CD4-positive, alpha-beta T cell treated with Interleukin-2 at 100 ng/mL for 4 hours (primary cell): ENCODE measurements at places on chromosomes 7 and 10.

DNA sequence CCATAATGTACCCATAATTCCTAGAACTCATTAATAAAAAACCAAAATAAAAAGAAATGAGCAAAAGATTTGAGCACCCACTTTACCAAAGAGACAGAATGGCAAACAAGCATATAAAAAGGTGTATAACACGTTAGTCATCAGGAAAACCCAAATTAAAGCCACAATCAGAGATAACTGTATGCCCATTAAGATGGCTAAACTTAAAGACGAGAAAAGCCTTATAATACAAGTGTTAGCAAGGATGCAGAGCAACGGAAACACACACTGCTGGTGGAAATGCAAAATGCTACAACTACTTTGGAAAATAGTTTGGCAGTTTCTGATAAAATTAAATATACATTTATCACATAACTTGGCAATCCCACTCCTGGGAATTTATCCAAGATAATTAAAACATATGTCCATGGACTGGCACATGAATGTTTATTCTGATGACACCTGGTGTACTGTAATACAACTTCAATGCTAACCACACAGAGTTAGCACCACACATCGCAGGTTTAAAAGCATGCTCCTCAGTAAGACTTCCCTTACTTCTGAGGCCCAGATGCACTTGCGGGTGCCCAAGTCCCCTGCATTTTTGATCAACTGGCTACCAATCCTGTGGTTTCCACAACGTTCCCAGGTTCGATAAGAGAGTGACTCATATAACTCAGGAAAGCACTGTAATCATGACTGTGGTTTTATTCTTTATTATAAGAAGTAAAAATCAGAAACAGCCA lies 158.6 kb downstream of the SNX13 start:
- no peak for DNase-seq

DNA sequence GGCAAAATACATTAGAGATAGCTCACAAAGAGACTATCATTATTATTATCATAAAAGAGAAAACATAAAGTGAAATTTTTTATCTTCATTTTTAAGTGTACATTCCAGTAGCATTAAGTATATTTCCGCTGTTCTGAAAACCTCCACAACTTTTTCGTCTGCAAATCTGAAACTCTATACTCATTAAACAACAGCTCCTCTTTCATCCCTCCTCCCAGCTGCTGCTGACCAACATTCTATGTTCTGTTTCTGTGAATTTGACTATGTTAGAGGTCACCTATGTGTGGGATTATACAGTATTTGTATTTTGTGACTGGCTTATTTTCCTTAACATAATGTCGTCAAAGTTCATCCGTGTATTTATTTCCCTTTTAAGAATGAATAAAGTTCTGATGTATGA lies 429.3 kb upstream of the TPK1 start:
- DNase-seq: no peak

DNA sequence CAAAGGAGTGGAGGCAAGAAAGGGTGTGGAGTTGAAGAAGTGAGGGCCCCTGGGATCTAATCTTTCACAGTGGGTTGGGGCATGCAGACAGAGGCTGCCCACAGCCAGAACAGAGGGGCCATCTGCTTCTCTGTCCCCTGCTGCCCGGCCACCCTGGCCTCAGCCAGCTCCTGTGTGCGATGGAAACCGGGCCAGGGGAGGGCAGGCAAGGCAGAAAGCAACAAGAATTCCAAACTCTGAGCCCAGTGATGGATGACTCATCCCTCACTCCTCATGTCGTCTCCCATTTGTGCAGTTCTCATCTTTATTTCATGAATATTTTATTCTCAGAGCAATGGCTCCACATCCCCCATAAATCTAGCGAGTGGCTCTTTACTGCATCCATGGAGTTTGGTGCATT lies 757.1 kb downstream of the GRID1 start:
- DNase-seq: no peak

DNA sequence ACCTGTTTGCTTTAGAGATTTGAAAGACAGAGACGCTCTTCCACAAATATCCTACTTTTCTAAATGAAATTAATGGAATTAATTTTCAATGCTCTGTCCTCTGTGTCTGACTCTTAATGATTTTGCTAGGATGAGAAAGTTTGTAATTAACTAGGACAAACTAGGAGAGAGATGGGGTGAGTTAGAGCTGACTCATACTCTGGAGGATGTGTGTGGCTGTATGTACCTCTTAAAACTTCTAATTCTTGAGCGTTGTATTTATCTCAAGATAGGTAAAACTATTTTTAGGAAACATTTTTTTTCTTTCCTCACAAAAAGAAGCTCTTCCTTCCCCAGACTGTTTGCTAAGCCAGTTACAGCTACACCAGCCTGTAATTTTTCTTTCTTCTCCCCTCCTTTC lies 178.8 kb upstream of the ANKRD30A start:
- DNase-seq: no peak

- DNase-seq: no peak
Observed at GRCh38 chr10:96410296-96410695, 51.5 kb upstream of the OPALIN start.

GRCh38 chr10:26809973-26810372 lies 50.8 kb downstream of the ABI1 start:
- DNase-seq: no peak

DNA sequence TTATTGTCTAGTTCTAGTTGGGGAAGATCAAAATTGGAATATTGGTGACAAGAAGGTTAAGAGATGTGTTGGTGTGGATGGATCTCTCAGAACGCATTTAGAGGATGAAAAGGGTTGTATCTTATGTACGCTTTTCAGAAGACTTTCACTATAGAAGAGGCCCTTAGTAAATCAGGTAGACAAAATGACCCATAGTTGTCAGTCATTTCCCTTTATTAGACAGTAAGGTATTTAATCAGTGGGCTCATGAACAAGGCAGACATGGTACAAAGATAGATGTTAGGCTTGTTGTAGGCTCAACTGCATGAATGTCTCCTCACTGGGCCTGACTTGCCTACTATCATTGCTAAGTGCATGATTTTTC lies 359.2 kb downstream of the PHF14 start:
- DNase-seq: no peak

DNA sequence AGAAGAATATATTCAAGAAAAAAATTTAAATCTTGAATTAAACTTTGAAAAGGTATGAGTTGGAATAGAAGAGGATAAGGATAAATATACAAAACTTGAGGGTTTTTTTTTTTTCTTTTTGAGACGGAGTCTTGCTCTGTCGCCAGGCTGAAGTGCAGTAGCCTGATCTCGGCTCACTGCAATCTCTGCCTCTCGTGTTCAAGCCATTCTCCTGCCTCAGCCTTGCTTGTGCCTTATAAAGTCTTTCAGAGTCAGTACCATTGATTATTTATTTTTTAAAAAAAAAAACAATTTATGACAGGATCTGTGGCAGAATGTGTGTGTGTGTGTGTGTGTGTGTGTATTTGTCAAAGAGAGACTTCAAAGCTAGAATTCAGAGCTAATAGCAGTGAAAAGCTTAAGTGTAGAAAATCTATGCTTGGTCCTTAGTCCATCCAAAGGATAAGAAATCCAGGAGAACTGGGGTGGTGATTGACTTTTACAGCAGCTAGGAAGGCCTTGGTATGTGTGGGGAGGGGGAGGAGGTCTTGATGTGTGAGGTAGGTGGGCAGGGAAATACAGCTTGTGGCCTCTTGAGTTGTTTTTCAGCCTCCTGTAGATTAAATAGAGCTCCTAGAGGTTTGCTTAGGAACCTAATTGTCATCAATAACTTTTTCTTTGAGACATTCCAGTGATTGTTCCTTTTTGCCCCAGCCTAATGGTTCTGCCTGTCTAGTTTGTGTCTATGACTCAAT lies 2.4 kb downstream of the HECTD2 start:
- no peak for DNase-seq

GRCh38 chr10:126917975-126918908 lies 13.0 kb downstream of the DOCK1 start:
- DNase-seq: no peak

DNA sequence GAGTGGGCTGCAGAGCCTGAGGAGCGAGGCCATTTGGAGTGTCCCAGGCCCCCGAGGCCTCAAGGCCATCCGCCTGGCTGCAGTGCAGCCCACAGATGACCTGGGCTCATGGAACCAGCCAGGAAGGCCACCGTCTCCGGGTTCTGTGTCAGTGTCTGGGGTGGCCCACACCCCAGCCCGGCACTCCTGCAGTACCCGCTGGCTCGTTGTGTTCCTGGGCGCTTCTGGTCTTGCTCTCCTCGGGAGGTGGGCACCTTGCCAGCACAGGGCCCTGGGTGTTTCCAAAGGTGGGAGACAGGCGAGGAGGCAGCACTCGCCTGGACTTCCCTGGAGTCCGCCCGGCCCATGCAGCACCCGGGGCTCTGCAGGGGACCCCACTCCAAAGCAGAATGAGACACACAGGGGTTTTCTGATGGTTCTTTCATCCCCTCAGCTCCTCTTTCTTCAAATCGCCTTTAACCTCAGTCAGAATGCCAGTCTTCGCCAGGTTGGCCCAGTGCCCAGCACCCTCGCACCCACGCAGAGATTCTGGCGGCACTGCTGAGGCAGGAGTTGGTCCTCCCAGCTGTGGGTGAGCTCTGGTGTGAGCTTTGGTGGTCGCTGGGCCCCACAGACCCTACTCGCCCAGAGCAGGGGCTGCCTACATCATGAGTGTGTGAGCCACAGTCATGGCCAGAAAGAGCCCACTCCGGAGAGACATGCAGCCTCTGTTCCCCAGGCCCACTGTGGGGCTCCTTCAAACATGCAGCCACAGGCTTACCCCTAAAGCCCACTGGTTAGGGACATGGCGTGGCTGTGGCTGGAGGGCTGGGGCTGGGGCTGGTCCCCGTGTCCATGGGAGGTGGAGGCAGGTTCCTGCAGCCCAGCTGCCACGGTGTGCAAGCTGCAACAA lies 155.7 kb downstream of the EBF3 start:
- no peak for DNase-seq

GRCh38 chr10:111175787-111176186 lies 99.0 kb downstream of the ADRA2A start:
- no peak for DNase-seq

GRCh38 chr10:12332572-12333379 lies 16.6 kb upstream of the CAMK1D start:
- no peak for DNase-seq

DNA sequence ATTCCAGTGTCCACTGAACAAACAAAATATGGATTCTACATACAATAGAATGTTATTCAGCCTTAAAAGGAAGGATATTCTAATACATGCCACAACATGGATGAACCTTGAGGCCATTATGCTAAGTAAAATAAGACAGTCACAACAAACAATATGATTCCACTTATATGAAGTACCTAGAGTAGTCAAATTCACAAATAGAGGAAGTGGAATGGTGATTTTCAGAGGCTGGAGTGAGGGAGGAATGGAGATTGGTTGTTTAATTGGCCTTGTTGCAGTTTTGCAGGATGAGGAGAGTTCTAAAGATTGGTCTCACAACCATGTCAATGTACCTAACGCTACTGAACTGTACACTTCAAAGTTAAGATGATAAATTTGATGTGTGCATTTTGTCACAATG lies 119.6 kb downstream of the CHN2 start:
- no peak for DNase-seq

DNA sequence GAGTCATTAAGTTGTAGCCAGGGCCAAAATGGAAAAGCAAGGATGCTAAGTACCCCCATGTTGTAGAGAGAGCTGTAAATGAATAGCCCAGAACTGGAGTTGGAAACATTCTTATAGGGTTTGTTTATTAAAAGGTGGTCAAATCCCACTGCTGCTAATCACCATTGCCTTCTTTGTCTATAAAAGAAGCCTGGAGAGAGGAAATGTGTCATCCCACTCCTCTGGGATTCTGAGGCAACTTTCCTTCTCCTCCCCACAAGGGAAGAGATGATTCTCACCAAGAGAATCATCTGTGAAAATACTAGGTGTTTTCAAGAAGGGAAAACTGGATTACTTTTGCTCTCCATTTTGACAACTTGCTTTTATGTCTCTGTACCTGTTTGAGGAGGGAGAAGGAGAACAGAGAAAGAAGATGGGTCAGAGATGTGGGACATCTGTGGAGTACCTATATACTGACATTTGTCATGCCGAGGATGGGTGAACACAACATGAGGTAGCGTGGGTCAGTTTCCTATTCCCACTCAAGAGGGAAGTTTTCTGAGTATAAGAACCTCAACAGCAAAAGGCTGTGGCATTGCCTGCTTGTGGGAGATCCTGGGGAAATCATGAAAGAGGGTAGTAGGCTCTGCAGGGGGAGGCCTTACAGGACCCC lies 262.2 kb downstream of the KIF20B start:
- DNase-seq: no peak

DNA sequence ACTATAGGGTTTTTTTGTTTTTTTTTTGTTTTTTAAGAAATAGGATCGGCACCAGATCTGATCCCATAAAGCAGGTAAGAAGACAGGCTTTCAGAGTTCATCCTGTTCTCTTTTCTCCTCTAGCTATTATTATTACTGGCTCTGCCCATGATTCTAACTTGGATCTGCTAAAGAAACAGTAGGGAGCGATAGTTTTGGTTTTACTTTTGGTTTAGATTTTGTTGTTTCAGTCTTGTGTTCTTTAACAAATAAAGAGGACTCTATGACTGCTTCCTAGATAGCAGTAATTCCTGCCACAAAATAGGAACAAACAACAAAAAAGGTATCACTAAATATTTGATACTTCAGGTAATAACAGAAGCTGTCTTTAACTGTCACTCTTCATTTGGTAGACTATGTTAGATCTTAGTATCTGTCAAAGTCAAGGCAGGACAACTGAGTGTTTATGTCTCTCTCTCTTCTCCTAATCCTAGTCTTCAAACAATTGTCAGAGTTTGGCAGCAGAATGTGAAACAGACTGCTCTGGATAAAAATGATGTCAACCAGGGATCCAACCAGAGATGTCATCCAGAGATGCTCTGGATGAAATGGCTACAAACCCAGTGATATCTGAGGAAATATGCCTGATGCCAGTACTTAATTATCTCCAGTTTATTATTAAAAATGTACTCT lies 99.8 kb downstream of the KMT2C start:
- DNase-seq: peak; percentile 9

DNA sequence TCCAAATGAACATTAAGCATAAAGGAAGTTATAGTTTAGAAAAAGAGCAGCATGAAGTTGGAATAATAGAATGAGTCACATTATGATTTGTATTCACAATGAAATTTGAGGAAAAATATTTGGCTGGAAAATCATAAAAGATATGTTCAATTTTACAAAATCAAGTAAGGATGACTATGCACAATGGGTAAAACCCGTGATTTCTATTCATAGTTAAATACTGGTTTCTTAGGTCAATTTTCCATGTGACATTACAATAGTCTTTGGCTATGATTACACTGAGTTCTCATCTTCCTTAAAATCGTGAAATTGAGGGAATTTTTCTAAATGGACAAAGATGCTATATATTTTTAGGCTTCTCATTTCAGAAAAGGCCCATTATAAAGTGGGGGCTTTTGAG lies 17.4 kb upstream of the CCDC172 start:
- no peak for DNase-seq

- DNase-seq: peak; percentile 56
Observed at GRCh38 chr10:62121187-62121530, 147.5 kb downstream of the RTKN2 start.

- DNase-seq: no peak
Observed at GRCh38 chr10:92387289-92387940, 96.4 kb downstream of the MARCHF5 start.

- no peak for DNase-seq
Observed at GRCh38 chr7:83519240-83519639, 129.7 kb downstream of the SEMA3E start.

- DNase-seq: no peak
Observed at GRCh38 chr7:38016567-38016966, 96.1 kb downstream of the EPDR1 start.
